Activated B cell treated with CpG ODN at 0.5 μM for 24 hours (primary cell): ENCODE measurements at places on chromosomes 7 and 10. TPM values are rescaled to one million over a fixed set of nuclear protein-coding genes. Genes with fewer than 3 reads are reported as not detected.

DNA sequence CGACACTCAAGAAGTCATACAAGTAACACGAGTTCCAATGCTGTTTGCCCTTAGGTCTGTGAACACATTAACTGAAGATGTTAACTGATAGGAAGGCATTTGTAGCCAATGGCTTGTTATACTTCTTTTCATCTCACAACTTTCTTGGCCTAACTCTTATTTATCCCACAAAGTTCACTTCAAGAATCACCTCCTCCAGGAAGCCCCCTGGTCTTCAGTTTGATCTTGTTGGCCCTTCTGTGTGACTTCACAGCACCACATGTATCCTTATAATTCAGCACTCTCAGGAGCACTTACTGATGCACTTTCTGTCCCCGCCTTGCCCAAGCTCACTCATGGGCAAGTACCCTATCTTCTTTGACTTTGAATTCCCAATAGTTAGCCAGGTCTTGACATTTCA, 159.6 kb downstream of the RAPGEF5 start:
- no peak for DNase-seq

DNA sequence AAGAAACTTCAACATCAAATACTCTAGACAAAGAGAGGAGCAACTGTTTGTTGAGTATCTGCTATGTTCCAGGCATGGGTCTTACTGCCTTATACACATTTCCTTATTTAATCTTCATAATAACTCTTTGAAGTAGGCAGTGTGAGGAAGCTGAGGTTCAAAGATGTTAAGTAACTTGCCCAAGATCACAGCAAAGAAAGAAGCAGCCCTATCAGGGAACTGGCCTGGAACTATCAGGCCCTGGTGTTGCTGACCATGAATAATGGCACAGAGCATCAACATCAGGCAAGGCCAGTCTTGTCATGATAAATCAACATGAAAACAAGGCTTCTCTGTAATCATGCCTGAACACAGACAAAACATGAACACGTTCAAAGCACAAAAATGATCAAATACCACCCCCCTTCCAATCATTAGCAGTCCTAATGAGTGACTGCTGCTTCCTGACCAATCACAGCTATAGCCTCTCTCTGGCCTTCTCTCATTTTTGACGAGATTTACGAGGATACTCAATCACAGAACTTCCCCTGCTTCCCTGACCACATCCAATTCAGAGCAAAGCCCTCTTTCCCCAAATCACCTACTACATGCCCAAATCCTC, 2.3 kb downstream of the GSDME start:
- DNase-seq: no peak

CFAP46 gene
- 1.6 and 3.7 TPM in 2 replicates for total RNA-seq

- no peak for DNase-seq
Observed at GRCh38 chr10:88138319-88138848, 275.0 kb downstream of the PTEN start.

DNA sequence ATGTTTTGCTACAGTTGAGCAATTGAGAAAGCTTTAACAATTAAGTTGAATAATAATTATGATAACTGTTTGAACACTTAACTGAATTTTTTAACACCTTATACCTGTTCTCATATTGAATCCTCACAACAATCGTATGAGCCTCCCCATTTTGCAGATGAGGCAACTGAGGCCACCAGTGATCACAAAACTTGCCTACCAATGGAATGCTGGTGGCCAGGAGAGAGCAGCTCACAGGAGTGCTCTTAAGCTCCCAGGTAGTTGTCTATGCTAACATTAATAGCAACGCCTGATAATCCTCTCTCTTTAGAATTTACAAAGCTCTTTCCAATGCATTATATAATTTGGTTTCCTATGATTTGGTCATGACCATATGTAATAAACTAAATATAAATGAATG, 21.6 kb downstream of the GPNMB start:
- DNase-seq: no peak

GRCh38 chr7:134813663-134814396, 34.4 kb downstream of the CALD1 start:
- no peak for DNase-seq

GDF2 gene
- not detected in 2 replicates for total RNA-seq

GRCh38 chr7:134954197-134955082, 31.9 kb upstream of the AGBL3 start:
- DNase-seq: no peak

CRYGN gene
- total RNA-seq: not detected in 2 replicates

HABP2 gene
- not detected in 2 replicates for total RNA-seq

- DNase-seq: no peak
Observed at GRCh38 chr7:10120936-10121335, 852.7 kb upstream of the PHF14 start.

DNA sequence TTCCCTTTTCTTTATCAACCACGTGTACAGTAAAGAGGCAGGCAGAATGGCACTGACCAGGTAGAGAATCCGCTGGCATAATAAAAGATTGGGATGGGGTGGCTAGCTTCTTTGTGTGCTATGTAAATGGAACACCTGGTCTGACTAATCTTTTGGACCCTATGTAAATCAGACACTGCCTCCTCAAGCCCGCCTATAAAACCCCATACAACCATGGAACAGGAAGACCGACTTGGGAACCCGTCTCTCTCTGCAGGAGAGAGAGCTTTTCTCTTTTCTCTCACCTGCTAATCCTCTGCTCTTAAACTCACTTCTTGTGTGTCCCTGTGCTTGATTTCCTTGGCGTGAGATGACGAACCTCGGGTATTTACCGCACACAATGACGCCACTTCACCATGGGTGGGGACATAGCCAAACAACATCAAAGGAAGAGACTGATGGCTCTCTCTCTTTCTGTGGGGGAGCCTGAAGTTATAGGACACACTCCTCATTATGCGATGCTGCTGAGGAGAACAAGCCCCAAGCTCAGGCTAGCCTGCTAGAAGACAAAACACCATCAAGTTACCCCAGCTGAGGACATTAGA, 94.2 kb downstream of the ARL5B start:
- DNase-seq: no peak

DNA sequence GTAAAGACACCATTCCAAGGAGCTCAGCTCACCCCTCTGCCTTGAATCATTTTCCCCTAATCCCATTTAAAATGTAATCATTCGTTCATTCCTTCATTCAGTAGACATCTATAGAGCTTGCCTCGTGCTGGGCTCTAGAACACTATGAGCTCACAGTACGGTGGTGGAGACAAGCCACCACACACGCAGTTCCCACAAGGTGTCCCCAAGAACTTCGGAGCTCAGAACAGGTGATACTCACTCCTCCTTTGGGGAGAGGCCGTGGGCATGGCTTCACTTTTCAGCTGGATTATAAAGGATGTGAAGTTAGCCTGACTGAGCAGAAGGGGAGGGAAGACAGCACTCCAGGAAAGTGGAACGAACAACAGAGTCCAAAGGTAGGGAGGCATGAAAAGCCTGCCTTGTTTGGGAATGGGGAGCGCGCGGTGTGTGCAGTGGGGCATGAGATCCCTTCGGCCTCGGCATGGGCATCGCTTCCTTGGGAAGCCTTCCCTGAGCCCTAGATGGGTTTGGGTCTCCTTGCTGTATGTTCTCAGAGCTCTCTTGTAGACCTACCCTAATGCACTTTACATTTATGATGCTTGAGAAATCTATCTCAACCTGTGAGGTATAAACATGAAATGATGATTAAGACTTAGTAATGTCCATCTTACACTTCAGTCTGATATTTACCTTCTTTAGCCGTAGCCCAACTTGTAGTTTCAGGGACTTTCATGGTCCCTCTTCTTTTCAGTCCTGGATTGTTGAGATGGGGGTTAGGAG, 809 bp upstream of the OGA start:
- DNase-seq: no peak

- DNase-seq: no peak
Observed at GRCh38 chr7:66348959-66349358, 143.8 kb downstream of the TPST1 start.

DNA sequence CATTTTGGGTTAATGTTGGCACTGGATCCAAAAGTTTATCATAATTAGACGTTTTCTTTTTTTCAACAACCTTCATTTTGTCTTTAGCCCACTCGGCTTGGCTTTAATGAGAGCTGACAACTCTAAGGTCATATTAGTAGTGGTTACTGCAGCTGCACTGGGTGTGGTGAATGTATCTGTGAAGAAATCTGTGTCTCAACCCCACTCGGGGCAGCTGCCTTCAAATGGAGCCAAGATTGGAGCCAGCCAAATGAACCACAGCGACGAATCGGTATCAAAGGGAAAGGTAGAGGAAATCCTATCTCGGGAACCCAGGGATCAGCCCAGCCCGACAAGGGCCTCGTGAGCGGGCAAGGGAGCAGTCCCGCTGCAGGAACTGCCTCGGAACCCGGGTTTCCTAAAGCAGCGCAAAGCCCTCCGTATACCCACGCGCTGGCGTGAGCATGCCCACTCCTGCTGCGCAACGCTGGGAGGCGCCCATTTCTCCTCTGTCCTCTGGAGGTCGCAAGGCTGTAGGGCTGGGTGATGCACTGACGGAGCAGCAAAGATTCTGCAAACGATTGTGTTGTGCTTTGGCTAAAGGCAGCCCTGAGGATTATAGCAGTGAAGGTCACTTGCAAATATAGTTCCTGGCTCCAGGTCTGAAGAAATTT, 98.7 kb upstream of the MBL2 start:
- DNase-seq: no peak

DNA sequence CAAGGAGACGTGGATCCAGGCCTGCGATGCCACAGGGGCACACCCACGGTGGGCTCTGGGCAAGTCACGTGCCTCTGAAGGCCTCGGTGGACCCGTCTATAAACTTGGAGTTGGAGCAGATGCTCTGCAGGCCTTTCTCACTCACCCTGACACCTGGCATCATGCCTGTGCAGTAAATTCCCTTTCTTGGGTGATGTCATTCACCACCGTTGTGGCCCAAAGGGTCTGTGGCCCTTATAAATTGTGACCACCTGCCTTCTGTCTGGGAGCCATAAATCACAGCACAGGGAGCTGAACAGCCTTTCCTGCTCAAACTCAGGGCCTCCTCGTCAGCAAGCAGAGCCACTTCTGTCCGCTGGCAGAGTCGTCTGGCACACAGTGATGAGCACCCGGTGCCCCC, 52.2 kb downstream of the GPAM start:
- no peak for DNase-seq

WDFY4 gene
- total RNA-seq: 480 and 488 TPM in 2 replicates
